SK-N-DZ (cell line): ENCODE measurements at places on chromosomes 11 and 22.

DNA sequence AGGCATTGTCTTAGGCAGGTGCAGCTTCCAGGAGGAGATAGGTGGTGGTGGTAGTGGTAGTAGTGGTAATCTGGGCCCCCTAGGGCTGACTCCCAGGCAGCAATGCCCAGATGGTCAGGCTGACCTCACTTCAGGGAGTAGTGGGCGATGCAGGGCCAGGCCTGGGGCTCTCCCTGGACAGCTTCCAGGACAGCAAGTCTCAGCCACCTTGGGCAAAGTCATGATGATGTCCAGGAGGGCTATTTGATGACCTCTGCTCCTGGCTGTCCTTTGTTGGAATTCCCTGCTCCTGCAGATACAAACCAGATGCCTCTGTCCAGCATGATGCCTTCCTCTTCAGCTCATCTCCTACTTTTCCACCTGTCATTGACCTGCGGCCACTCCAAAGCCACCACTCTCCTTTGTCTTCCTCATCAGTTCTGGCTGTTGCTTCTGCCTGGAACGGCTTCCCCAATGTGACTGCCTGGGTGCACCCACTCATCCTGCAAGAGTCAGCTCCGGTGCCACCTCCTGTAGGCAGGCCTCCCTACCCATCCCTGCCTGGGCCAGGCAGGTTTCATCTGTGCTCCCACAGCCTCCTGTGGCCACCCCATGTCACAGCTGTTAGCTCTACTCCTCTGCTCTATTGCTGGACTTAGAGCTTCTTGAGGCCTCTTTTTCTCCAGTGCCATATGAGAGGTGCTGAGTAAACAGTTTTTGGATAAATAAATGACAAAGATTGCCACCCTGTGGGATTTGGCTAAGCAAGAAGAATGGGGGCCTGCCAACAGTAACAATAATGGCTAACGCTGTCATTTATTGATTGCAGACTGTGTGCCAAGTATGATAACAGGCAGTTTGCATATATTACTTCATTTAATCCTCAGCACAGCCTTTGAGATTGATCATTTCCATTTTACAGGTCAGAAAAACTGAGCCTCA lies 172.9 kb upstream of the NECTIN1 start:
- no peak for DNase-seq

DNA sequence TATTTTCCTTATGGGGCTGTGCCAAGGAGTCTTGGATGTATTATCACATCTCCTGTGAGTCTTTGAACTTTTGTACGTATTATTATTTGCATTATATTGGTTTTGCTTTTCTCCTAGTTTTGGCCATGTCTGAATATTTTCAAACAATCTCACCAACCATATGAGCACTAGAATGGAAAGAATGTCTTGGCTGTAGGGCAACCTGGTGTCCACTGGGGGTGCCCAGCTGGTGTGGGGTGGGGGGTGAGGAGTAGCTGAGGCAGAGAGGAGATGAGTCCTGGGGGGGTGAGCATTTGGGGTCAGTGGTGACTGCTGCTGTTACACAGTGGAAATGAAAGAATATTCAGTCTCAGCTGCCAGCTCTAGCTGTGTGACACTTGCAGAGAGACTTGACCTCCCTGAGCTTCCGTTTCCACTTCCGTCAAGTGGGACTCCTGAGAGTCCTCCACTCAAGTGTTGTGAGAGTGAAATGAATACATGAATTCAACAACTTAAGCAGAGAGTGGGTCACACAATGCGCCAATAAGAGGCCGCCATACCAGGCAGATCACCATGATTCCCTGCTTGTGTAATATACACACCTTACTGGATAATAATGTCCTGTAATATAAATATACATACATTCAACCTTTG lies 12.7 kb upstream of the PVALB start:
- no peak for DNase-seq

DNA sequence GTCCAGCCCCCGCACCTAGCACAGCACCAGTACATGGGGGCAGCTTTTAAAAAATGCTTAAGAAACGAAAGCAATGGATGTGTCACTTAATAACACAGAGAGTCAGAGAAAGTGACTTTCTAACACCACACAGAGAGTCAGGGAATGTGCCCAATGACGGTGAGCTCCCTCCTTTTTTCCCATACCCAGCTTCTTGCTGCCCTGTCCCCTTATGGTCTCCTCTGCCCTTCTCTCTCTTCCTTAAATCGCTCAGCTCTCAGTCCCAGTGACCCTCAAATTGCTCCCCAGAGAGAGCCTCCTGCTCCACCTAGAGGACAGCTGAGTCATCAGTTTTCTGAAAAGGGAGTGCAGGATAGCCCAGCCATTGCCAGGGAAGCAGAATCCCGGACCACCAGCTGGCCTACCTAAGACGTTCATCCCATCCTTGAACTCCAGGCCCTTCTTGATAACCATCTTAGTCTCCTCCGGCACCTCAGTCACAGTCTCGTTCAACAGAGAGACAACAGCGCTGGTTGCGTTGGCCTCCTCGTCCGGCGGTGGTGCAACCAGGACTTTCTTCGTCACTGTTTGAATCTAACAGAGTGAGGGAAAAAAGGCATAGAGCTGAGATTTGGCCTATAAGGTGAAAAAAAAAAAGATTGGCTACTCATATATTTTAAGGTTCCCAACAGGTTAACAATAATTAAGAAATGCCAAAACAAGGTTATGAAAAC lies 113.5 kb downstream of the SLC1A2 start:
- peak; percentile 49 for DNase-seq

GRCh38 chr22:41178425-41178975 lies 26.6 kb upstream of the L3MBTL2 start:
- DNase-seq, result no peak

GRCh38 chr11:41612415-41612814 lies 153.0 kb upstream of the LRRC4C start:
- DNase-seq, result no peak
